NCI-H446 (cell line): ENCODE measurements at places on chromosomes 5 and 9.
A peak's percentile ranks its signal among the peaks of the same experiment; 100 is the strongest.

GRCh38 chr9:122119721-122120120 lies 26.6 kb upstream of the TTLL11 start:
- DNase-seq: no peak

DNA sequence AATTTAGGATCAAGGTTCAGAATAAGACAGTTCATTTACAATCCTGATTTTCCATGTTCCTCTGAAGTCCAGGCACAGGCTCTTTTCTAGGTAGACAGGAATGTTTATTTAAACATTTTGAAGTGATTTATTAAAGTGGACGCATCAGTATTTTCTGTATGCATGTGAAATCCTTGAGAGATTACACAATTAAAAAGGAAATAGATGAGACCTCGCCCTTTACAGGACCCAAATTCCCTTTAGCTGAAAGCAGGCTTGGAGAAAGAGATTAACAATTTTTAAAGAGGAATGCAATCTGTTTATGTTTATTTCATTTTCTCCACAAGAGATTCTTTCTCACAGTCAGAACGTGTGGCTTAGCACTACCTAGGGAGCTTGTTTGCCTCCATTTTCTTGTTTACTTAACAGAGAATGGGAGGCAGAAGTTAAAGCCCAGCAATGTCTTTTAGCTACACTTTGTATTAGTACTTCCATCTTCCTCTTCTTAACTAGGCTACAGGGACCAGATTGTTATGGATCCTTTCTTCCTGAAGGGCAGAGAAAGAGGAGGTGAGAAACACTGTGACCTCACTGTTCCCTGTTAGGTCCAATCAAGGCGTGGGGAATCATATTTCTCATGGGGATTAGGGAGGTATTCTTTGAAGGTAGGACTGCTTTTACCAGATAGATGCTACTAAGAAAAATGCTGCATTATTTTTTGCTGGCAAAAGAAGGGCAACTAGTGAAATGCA lies 416.0 kb downstream of the SH3GL2 start:
- DNase-seq: no peak

GRCh38 chr9:93823245-93824072 lies 131.7 kb downstream of the BARX1 start:
- no peak for DNase-seq

DNA sequence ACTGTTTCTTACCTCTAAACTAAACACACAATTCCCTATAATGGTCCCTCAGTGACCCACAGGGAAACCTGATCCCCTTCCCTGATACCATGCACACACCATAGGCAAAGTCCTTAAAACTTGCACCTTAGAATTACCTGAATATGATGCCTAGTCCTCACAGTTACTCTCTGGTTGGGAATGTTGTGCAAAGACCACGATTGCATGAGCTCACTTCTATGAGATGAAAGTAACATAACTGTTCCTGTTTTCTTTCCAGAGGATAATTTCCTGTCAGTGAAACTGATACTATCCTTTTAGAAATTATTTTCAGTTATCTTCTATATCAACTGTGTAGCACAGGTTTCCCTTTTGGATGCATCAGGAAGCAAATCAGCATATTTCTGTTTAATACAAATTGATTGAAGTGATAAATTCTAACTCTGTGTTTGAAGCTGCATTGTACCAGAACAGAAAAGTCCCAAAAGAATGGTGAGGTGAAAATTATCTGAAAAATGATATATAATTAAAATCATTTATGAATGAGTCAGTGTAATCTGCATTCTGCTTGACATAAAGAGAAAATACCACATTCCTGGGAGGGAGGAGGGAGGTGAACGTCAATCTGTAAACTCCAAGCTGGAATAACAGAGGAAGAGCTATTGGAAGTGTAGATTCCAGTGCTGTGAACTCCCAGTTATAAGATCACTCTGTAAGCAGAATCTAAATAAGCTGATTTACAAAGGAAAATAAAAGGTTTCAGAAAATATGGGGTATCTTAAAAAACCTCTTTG lies 51.2 kb upstream of the TNFAIP8 start:
- DNase-seq: no peak

DNA sequence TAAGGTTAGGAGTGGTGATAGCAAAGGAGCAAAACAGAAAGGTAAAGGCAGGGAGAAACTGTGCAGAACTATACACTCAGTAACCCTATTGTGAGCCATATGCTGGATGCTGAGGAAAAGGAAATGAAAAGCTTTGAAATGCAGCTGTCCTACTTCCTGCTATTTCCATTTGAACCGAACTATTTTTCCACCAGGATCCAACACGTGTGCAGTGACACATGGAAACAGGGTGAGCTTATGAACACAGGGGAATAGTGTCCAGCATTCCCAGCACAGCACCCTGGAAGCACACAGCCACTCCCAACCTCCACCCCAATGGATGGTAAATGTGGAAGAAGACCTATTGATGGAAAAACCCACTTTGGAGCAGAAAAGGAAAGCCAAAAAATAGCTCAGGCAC lies 69.0 kb upstream of the SLC12A2 start:
- no peak for DNase-seq

GRCh38 chr9:135079018-135079417 lies 8.4 kb upstream of the OLFM1 start:
- no peak for DNase-seq

DNA sequence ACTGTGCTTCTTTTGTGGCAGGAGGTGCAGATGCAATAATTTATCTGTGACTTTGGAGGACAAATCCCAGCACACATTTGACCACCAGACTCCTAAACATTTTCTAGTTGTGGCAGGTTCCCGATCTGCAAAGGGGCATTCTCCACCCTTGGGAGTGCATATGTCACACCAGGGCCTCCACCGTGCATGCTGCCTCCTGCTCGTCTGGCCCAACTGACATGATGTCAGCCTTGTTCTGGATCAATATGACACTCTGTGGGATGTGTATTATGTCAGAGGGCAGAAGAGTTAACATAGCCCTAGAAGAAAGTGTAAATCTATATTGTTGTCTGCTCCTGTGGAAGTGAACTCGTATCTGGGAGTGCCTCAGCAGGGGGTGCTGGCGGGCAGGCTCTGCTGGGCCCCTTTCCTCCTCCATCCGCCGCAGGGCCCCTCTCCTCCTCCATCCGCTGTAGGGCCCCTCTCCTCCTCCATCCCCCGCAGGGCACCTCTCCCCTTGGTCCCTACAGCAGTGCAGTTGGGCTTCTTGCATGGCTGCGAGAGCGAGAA lies 97.7 kb upstream of the PPP1R26 start:
- DNase-seq: no peak

DNA sequence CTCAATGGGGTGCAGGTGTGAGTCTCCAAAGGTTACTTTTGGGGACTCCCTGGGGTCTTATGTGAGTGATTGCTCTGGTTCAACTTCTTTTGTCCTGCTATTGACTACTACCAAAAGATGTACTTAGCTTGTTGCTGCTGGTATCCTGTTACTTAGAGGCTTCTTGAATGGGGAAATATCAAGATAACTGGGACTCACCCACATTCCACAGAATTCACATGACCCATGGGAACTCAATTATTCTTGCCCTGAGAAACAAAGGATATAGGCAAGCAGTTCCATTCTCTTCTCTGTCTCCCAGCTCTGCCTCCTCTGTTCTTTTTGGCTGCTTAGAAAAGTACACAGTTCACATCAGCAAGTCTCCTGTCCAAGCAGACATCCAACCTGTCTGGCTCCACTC lies 105.9 kb downstream of the UNC13B start:
- no peak for DNase-seq

DNA sequence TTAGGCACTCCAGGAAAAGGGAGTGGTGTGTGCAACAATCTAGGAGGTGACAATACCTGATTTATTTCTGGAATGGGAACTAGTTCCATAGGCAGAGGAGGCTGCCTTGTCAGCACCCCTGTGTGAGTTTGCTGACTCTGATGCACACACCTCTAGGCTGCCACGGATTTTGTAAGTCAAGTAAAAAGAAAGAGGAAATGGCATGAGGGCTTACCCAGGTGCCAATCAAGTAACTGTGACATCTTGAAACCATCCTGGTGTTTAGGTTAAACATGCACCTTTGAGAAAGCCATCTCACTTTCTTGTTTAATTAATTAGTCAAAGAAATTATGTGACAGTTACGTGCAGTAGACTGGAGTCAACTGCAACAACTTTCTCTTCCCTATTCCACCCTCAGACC lies 32.3 kb upstream of the FAM81B start:
- DNase-seq: no peak

DNA sequence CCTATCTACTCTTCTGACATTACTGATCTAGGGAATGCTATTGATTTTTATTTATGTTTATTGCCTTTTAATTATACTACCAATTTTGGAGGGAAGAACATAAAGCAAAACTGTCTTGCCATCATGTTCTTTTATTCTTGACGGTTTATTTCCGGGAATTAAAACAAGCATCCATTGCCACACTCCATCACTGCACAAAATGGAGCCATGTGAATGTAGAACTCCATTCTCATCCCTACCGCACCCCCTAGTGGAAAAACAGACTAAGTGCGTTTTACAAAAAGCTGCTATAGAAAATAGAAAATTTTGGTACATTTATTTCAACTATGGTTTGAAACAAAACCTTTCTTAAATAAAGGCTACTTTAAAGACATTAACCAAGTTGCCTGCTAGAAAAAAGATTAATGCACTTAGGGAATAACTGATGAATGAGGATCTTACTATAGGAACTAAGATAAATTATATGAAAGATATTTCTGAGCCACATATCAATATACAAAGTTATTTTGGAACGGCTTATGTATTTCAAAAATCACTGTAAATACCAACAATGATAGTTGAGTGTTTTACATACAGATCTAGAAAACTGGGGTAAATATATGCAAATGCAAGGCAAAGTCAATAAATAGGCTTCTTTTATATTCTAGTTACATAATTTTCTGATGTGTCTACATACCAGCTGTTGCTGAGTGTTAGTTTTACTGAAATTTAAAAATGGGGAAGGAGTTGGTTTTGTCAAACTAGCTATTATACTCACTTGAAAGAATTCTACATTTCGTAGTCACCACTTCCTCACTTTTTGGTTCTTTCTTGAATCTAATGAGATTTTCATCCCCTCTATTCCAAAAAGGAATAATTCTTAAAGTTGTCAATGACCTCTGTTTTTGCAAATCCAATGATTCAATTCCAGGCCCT lies 26.5 kb downstream of the OXCT1 start:
- peak; percentile 84 for DNase-seq

GRCh38 chr9:23539311-23539710 lies 286.7 kb downstream of the ELAVL2 start:
- DNase-seq: no peak

GRCh38 chr9:76456202-76456926 lies 2.6 kb upstream of the GCNT1 start:
- DNase-seq: no peak

- no peak for DNase-seq
Measured at GRCh38 chr5:149434162-149435014, 55.3 kb upstream of the IL17B start.

DNA sequence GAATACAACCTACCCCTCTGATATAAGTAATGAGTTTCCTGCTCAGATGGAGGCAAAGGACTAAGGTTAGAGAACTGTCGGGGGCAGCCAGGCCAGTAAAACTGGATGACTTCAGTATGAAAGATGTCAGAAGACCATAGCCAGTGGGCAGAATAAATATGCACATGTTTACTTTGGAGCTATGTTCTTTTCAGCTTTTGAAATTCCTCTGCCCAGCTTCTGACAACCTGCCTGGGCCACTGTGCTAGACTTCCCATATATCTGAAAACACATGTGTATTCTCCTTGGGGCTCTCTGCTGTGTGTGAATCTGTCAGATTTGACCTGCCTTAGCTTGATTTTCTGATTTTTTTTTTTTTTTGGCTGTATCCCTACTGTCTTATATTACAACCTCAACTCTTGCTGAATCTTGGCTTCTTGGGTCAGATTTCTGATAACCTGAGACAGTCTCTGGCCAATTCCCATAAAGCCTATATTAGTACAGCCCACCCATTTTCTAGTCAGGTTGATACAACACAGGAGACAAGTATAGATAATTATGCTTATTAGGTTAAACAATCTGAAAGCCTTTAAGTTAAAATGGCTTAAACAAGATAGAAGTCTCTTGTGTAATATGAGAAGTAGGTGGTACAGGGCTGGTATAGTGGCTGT lies 76.6 kb upstream of the PRLR start:
- no peak for DNase-seq

GRCh38 chr5:172913117-172913850 lies 45.9 kb upstream of the RPL26L1 start:
- DNase-seq: no peak

DNA sequence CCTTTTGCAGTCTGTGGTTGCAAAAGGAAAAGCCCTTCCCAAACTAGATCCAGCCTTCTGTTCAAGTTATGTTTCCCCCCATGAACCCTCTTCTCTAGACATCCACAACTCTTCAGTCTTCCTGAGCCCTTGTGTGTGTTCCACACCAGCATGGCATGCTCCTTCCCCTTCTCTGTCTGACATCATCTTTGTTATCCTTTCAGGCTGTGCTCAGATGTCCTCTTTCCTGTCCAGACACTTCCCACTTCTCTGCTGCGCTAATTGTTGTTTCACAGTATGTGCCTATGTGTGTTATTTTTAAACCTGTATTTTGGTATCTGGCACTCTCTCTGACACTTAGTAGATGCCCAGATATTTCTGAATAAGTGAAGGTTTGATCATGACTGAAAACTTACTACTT lies 38.2 kb downstream of the FOCAD start:
- DNase-seq: no peak

DNA sequence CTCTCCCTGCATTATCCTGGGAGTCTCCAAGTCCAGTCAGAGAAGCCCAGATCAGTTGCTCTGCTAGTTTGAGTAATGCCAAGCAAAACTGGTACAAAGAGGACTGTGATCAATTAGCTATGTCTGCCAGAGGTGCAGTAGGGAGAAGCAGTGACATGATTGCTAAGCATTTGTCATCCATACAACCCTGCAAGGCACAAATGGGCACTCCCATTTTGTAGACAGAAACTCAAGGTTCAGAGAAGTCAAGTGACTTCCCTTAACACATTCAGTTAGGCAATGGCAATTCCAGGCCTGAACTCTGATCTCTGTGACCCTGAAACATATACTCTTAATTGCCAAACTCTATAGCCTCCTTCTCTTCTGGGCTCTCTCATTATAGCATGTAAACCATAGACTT lies 34.0 kb downstream of the NDST1 start:
- DNase-seq: no peak

GRCh38 chr9:108586471-108587139 lies 269.2 kb downstream of the ACTL7B start:
- no peak for DNase-seq

DNA sequence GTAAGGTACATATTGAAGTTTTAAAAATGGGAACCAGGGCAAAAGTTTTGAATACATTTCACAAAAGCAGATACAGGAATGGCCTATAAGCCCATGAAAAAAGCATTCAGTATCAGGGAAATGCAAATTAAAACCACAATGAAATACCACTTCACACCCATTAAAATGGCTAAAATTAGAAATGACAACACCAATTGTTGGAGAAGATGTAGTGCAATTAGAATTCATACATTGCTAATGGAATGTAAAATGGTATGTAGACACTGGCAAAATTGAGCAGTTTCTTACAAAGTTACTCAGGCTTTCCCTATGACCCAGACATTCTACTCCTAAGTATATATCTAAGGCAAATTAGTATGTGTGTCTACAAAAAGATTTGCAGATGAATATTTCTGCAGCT lies 34.2 kb downstream of the CDC14B start:
- no peak for DNase-seq

GRCh38 chr5:100667161-100667630 lies 132.0 kb downstream of the FAM174A start:
- DNase-seq: no peak
